AG08396 (cell line): ENCODE measurements at places on chromosomes 1 and 21.
A peak's percentile ranks its signal among the peaks of the same experiment; 100 is the strongest.

DNA sequence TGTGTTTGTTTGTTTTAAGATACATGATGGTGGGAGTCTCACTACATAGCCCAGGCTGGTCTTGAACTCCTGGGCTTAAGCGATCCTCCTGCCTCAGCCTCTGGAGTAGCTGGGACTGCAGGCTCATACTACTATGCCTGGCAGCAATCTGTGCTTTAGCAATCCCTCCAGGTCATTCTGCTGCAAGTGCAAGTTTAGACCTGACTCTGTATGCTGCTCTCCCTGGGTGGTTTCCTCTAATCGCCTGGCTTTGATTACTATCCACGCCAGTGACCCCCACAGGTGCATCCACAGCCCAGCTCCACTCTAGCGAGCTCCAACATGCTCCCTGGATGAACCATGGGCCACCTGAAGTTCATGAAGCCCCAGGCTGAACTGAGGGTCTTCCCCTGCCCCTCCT lies 15.5 kb upstream of the PABPC4 start:
- DNase-seq = no peak

GRCh38 chr1:238951809-238952208 lies 434.6 kb upstream of the CHRM3 start:
- no peak for DNase-seq

DNA sequence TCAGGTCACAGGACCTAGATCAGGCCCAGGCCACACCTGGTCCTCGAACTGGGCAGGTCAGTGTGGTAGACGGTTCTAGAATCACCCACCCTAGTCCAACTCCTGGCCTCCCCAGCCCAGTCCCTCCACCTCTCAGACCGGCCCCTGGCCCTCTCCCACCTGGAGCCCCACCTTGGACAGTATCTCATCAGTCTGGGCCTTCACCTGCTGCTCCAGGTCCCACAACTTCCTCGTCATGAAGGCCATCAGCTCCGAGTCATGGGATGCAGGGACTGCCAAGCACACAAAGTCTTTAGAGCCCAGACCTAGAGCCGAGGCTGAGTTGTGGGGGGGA lies 8.7 kb downstream of the UBXN11 start:
- no peak for DNase-seq

DNA sequence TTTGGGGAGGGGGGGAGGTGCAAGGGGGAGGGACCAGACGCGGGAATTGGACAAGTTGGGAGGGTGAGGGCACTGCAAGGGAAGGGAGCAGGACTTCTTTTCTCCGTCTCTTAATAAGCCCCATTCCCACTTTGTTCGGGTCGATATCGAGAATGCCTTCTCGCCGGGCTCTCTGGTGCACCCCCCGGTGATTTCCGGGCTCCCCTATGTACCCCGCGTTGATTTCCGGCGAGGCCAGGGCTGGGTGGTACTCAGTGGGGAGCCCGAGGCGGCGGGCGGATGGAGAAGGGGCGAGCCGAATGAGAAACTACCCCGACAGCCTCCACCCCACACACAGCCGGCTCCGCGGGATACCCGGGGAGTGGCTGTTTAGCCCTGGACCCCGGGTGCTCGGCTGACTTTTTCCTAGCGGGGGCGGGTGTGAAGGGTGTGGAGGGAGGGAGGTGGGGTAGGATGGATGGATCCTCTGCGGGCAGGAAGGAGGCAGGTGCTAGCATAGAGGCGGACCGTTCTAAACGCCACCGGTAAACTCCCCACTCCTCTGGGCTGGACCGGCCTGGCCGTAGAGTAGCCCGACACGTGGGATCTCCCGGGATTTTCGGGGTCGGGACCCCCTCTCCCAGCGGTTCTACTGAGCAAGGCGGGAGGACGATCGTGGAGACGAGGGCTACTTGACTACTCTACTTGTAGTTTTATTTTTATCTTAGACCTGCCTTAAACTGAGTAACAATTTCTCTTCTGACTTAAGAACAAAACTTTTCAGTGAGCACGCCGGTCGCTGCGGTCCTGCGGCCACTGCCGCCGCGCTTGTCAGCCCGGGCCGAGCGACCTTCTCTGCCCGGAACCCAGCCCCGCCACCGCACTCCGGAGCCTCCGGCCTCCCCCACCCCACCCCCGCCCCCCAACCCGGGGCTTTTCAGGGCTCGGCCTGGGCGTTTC lies 1.0 kb downstream of the RNF220 start:
- no peak for DNase-seq

DNA sequence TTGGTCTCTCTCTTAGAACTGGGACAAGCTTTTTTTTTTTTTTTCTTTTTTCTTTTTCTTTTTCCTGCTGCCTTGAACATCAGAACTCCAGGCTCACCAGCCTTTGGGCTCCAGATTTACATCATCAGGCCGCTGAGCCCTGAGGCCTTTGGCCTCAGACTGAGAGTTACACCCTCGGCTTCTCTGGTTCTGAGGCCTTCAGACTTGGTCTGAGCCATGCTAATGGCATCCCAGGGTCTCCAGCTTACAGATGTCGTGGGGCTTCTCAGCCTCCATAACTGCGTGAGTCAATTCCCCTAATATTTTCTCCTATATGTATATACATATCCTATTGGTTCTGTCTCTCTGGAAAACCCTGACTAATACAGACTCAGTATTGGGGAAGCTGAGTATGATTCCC lies 36.5 kb upstream of the RC3H1 start:
- DNase-seq = no peak

DNA sequence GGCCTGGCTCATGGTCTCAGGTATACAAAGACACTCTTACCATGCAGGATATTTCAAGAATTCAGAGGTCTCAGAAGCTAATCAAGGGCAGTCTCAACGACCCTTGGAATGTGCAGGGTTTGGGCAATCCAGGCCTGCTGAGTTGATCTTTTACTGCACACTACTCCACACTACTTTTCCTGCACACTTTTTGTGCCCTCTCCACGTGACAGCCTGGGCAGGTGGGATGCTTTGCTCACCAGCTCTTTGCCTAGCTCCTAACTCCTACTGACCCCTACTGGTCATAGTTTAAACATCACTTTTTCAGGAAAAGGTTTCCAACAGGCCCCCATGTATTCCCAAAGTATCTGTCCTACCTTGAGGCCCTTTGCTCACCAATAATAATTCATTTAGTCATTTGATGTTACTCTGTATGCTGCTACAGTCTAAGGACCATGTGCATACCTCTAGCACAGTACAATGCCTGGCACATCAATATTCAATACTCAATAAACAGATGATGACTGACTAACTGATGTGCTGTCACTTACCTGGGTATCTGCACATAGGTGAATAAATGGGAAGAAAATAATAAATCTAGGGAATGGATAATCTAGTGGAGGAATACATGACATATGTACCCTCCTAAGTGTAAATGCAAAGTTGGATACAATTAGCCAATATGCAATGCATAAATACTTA lies 9.6 kb downstream of the DUSP23 start:
- peak; percentile 39 for DNase-seq

DNA sequence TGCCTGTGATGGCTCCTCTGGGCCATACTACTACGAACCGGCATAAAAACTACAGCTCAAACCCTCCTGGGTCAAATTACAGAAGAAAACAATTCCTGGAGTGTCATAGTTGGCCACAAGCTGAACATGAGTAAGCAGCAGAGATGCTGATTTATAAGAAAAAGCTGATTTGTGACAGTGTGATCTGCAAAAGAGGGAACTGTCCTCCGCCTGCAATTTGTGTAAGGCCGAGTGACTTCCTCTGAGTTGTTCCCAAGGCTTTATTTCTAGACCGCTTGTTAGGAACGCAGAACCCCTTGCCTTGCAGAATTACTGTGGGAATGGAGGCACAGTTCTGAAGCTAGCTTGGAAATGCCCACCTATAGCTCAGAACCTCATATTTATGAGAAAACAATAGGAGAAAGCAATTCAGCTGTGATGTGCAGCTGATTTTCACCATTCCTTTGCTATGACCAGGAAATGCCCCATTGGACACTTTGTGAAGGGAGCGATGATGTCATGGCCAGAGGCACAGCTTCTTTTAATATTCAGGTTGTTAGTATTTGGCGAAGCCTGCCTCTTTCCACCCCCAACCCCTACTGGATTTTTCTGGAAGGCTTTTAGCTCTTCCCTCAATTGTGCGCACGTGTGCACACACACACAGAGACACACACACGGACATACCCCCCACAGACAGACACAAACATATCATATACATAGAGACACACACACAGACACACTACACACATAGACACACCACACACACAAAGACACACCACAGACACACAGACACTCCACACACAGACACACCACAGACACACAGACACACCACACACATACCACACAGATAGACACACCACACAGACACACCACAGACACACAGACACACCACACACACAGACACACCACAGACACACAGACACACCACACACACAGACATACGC lies 47.6 kb downstream of the IER5 start:
- DNase-seq = peak; percentile 82

DNA sequence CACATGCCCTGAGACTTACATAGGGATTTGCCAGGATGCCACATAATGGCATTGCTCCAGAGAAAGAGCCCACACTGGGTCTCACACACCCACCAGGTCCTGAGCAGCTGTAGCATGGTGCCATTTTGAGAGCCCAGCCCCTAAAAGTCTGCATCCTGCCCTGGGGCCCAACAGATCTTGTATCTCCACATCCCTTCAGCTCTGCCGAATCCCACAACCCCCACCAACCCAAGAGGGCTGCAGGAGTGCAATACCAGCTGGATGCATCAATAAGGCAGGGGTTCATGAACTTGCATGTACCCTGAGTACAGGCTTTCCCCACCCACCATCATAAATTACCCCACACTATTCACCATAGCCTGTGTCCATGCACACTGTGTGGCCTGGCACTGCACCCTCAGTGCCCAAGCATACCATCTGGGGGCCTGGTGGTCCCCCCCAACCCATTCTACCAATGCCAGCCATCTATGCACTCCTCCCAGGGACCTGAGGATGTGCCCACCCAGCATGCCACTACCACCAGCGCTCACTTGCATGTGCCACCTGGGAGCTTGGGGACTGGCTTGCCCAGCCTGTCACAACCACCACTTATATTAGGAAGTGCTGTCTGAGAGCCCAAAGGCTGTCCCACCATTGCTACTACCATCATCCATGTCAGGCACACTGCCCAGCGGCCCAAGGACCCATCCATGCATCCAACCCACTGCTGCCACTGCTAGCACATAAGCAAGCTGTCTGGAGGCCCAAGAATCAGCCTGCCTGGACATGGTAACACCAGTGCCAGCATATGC lies 4.1 kb upstream of the KRTAP12-2 start:
- no peak for DNase-seq
